ENCODE measurements at places on chromosomes 12 and 14.

- no peak for DNase-seq
These were observed 292.6 kb downstream of the C12orf75 start for GRCh38 chr12:105622846-105623736.

DNA sequence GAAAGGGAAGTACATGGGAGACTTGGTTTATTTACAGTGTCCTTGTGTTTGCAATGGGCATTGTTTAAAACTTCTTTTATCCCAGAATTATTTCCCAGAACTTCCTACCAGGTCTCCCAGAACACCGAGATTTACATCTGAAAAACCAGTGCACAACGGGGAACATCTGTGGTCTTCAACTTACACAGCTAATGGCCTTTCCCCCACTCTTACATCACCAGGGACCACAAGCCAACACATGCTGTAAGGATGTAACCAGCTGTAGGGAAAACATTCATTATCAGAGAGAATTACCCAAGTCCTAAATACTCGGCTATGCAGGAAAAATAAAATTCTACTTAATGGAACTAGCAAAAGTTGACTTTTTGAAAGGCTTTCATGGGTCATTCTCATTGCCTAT, 267.6 kb downstream of the DUSP6 start:
- no peak for DNase-seq

- DNase-seq = no peak
These were observed 96.3 kb upstream of the PLEKHA5 start for GRCh38 chr12:19033244-19033643.

GRCh38 chr12:5560265-5560664, 128.4 kb downstream of the NTF3 start:
- no peak for DNase-seq

DNA sequence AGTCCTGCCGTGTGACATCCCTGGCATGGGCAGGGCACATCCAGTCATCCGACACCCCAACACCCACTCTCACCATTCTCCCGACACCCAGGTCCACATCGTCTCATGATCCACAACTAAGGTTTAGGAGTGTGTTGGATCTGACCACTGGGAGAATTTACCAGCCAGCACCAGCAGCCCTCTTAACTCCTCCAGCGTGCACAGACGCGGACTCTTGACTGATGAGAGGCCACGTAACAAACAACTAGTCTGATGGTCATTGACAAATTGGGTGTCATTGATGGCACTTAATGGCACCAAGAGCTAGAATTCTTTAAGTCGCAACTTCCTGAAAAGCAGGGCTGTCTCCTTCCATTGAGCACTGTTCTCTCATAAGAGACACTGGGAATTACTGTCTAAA, 203.0 kb upstream of the SFSWAP start:
- DNase-seq = no peak

DNA sequence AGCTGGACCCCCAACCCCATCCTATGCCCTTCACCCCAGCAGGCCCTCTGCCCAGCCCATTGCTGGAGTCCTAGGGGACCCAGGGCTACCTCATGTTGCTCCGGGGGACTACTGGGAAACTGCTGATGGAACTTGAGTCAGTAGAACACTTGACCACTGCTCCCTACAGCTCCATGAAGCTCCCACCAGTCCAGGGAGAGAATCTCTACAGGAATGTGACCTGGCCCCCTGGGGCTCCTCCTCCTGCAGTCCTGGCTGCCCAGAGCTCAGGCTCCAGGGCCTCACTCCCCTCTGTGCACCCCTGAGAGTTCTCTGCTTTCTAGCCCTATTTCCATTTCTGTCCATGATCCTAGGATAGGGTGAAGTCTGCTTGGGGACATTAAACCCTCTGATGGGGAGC, 10.8 kb upstream of the AQP2 start:
- no peak for DNase-seq

DNA sequence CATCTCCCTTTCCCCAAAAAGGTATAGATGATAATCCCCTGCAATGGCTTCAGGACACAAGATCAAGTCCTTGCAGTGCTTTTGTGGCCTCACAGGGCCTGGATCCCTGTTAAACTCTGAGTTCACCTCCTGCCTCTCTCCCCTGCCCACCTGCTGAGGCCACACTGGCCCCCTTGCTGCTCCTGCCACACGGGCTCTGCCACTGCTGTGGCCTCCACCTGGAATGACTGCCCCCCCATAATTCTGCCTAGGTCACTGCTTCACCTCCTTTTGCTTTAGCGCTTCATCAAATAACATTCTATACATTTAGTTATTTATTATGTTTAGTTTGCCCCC, 653 bp upstream of the IFI27 start:
- DNase-seq = no peak

DNA sequence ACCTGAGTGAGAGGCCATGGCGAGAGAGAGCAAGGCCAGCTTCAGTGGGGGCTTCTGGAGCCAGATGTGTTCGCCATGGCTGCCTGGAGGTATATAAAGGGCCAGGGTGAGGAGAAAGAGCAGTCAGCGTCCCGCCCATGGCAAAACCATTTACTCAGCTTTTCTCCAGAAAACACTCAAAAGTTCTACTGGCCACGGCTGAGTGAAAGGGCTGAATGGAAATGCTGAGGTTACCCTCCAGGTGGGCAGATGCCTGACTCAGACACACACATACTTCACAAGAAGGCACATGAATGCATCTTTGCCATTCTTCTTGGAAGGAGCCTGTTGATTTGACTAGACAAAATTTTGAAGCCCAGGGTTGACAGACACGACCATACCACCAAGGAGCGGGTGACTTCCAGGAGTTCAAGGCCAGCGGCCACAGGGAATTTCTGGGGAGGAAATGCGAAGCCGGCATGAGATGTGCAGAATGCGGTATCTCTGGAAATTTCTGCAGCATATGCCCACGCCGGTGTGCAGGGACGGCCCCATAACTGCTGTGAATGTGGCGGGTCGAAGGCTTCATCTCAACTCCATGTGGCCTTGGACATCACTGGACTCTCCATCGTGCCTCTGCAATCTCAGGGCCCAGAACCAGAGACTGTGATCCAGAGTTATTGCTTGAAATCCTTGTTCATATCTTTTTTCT, at the start of gene IL31:
TSS of gene IL31 (minus strand) at position 67 of the 691 bp plus-strand sequence. CDS start at position 18, 49 bp downstream.
- DNase-seq = no peak

DNA sequence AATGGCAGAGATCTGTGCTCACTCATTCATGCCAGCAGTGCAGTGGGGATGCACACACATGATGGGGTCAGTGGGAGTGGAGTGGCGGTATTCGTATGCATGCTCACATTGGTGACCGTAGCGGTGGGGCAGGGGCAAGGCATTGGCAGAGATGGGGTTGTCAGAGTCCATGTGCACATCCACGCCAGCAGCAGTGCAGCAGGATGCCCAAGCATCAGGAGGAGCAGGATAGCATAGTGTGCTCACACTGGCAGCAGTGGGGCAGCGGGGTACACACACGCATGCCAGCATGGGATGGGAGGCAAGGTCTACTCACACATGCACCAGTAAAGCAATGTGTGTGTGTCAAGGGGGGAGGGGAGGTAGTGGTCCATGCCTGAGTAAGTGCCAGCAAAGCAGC, 89.4 kb upstream of the GARIN6 start:
- DNase-seq = no peak

DNA sequence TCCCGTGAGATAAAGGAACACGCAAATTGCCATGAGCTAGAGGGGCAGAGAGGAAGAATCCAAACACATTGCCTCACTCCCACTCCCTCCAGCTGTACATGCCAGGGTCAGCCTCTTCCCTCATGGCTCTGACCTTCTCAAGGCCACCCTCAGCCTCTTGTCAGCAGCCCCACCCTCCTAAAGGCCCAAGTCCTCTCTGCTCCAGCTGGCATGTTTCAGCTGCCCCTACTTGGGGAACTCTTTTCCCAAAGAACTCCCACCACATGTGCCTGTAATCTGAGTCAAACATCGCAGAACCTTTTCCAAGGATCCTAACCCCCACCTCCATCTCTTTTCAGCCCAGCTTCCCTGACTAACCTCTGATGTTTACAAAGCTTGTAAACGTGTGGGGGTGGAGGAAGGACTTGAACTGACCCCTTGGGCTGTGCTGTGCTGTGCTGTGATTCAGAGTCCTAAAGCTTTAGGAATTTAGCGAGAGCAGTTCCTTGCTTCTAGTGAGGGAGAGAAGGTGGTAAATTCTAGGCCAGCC, 7.3 kb upstream of the CACNB3 start:
- peak; percentile 87 for DNase-seq

DNA sequence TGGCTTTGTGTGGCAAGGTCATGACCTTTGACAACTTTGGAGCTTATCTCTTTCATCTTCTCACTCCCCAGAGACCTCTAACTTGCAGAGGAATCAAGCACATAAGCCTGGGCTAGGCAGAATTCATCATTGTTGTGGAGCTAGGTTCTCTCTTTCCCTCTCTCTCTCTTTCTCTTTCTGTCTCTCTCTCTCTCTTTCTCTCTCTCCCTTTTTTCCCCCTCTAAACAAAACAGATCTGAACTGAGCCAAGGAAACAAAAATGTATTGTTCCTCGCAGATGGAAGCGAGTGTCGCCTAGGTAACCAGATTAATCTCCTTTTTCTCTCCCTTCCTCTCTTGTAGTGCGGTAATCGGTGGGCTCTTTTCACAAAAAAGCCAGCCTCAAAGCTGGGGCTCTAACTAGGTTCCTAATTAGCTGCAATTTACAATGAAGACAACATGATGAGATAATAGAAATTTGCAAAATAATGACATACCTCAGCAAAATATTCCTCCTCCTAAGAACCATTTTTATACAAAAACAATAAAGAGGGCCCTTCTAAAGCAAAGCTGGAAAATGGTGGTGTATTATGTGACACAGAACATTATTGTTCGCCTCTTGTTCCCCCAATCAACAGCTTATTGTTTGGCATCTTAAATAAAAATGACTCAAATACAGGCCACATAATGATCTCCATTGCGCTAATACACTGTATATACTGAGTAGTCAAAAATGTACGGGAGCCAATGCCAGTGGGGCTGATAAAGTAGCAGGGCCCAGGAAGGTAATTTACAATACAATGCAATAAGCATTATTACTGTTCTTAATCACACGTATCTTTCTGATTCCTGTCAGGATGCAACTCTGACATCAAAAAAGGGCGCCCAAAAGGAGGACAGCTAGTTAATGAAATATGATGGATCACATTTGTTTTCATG, 65.7 kb upstream of the SOX5 start:
- no peak for DNase-seq

DNA sequence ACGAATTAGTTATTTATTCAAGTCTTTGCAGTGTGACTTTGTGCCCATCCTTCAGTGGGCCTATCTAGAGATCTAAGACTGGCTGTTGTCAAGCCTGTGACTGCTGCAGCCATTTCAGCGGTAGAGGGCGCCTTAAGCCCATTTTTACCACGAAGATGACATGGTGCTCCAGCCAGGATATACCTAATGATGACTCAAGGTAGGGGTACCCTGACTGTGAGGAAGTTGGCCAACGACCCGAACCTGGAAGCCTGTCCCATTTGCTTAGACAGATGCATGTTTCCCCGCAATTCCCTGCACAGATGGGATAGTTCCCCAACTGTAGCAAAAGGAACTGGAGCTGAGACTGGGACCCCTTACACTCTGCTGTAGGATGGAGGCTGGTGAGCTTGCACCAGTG, 41.3 kb downstream of the RAB3IP start:
- DNase-seq = peak; percentile 23

DNA sequence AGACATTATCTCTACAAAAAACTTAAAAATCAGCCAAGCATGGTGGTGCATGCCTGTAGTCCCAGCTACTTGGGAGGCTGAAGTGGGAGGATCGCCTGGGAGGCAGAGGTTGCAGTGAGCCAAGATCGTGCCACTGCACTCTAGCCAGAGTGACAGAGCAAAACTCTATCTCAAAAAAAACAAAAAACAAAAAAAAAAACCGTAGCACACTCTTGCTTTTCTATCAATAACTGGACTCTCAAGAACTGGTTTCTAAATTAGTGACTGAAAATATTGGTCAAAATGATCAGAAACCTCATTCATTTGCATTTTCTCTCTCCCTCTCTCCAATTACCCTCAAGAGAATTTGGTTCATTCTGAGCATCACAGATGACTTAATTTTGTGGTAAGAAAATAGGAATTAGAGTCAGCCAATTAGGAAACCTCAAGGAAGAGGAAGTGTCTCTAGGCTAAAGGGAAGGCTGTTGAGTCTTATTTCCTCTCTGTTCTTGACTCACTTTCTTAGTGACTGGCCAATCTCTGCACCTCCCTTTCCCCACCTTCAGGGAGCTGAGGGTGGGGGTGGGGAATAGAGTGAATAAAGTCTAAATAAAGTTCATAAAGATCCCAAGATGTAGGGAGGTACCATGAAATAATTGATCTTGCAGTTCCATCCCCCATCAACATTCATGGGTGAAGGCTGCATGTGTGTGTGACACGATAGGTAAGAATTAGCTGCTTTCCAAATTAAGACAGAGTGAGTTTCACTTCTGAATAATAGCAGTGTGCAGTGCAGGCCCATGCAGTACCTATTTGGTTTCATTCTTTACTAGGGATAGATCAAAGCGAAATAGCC, 6.8 kb upstream of the PSMA6 start:
- DNase-seq = no peak

- DNase-seq = no peak
These were observed 215.3 kb downstream of the SEC23A start for GRCh38 chr14:38887696-38888095.

All from AG08396 (cell line).